ENCODE measurements at places on chromosomes 4 and X.

- DNase-seq, result no peak
These were observed 17.2 kb upstream of the CENPU start for GRCh38 chr4:184750926-184751584.

- DNase-seq, result no peak
These were observed 144.1 kb upstream of the NOCT start for GRCh38 chr4:138871555-138871875.

GRCh38 chrX:156005144-156005543, 7.6 kb downstream of the IL9R start:
- DNase-seq, result no peak

DNA sequence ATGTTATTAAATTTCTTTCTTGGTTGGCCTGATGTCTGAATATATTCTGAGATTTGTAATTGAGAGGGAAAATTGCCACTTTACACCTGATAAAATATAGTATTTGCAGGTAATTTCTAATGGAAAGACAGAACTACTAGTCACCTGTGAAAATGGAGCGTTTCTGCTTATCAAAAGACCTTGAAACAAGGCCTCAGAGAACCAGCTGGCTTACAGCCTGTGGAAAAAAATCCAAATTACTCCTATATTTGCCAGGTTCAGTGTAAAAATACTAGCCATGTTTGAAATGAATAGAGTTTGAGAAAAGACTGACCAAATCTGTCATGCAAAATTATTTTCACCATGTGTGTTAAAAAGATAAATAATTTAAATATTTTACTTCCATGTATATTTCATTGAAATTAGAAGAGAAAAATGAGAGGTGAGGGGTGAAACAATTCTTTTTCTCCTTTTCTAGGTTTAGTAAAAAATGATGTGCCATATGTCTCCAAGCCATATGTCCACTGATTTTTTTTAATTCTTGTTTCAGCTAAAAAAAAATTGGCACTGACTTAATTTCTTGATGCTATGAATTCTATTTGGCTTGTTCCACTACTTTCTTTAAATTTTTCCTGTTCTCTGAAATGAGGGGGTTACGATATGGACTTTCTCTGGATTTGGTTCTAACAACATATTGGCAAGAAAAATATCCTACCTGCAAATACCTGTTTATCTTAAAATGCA, 464.9 kb downstream of the GRXCR1 start:
- no peak for DNase-seq

DNA sequence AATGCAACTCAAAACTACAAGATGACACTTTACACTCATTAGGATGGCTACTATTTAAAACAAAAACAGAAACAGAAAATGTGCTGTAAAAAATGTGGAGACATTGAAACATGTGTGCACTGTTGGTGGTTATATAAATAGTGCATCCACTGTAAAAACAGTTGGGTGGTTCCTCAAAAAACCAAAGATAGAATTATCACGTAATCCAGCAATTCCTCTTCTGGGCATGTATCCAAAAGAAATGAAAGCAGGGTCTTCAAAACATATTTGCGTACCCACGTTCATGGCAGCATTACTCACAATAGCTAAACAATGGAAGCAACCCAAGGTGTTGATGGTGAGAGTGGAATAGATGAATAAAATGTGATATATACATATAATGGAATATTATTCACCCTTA, 967.2 kb downstream of the TRAM1L1 start:
- no peak for DNase-seq

DNA sequence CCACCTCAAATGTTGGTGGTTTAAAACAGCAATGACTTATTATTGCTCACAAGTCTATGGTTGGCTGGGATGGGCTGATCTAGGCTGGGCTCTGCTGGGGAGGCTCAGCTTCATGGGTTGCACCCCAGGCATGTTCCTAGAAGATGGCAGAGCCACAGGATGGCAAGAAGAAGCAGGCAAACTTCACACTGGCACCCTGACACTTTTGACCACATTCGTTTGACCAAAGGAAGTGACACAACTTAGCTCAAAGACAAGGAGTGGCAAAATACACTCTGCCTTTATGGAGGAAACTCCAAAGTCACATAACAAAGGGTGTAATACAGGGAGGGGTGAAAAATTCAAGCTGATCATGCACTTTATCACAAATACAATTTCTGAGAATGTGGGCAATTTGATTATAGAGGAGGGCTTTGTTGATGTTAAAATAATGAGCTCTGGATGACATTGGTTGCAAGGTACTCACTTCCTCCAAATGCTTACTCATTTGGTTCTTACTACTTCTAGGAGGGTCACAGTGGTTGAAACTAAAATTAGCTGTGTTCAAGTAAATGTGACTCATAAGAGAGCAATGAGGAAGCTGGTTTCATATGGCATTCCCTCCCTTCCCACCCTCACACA, 249.2 kb upstream of the RPS6KA3 start:
- no peak for DNase-seq

DNA sequence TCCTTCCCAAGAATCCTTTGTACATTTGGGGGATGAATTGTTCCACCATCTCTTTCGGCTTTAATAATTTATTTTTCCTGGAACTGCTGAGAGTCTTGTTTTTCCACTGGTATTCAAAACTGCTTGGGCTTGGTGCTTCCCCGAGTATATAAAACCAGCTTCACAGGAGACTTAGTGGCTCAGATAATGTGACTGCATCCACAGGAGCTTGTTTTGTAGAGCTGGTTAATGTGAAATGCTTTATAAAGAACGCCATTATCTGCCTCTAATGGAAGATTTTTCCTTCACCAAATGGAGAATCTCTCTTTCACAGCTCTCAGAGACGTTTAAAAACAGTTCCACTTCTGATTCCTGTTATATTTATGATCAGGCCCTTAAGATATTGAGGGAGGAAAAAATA, 935.5 kb downstream of the RAB28 start:
- no peak for DNase-seq

Data from RWPE2 (cell line).